ENCODE measurements at places on chromosomes 12 and 14.

DNA sequence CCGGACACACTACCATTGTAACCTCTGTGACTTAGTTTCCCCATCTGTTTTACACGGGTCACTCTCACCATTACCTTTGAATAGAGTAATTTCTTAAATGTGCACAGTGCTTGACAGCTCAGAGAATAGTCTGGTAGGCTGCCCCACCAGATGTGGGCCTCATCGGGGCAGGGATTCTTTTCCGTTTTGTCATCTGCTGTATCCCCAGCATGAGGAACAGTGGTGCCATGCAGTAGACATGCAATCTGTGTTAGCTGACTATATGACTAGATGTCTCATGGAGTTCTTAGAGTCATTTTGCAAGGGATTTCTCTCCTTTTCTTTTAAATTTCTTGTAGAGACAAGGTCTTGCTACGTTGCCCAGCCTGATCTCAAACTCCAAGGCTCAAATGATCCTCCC is 44.9 kb upstream of the PLEKHG3 start:
- DNase-seq = no peak

DNA sequence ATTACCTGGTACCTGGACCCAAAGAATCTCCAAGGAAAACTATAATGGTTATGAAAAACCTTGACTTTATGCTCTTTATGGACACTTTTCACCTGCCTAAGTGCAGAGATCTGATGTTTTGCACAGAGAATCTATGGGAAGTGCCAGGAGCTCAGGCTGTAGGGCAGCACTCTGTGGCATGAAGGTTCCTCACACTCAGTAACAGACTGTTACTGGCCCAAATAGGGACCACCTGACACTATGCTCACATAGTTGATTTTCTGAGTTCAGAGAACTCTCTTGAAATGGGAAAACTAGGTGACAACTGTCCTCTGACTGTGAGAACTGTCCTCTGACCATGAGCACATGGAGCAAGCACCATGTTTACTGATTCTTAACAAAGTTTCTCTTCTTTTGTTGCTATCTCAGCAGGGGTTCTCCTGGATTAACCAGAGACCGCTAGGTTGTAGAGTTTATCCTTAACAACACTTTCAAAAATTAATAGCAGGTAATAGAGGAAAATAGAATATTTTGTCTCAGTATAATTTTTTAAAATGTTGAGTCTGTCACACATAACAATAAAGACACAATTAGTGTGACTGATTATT is 101.6 kb downstream of the STXBP6 start:
- peak; percentile 72 for DNase-seq

DNA sequence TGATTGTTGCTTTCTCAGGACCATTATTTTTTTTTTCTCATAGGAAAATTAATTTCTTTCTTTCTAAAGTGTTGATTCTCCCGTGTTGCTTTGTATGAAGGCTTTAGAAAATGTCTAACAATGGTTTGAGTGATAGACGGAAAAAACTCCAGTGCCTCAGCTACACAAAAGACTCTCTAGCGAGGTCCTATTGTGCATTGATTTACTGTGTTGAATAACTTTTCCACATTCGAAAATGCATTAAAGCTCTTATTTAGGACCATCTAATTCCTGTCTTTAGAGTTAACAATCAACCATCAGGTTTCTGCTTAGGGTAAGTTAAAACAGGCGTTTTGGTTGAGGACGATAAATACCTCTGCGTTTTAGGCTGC is 99.6 kb downstream of the PTPN11 start:
- DNase-seq = no peak

DNA sequence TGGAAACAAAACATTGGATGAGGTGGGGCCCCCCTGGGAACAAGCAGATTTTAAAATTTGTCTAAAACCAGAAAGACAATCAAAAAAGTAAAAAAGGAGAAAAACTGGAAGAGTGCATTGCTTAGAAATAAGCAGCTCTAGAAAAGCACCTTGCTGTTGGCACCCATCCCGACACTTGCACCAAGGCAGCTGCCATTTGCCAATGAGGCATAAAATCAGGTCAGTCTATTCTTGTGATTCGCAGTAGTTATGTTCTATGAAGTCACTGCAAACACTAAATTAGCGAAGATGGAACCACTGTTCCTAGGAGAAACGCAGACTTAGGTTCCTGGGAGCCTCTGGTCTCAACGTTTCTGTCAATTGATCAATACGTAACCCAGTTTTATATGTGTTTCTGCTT is 16.2 kb downstream of the VPS33A start:
- DNase-seq = no peak

- no peak for DNase-seq
These were observed 36.9 kb downstream of the RAD9B start for GRCh38 chr12:110538869-110539622.
